Ureter (tissue), 1 donor: ENCODE measurements at places on chromosomes 12 and 14. TPM values are rescaled to one million over a fixed set of nuclear protein-coding genes. Genes with fewer than 3 reads are reported as not detected.

IL26 gene
- total RNA-seq = not detected

TAS2R14 gene
- total RNA-seq = 8.0 TPM

DBX2 gene
- 0.73 TPM for total RNA-seq

KCNJ8 gene
- 10.5 TPM for total RNA-seq
